ENCODE measurements at places on chromosomes 2 and 18.

DNA sequence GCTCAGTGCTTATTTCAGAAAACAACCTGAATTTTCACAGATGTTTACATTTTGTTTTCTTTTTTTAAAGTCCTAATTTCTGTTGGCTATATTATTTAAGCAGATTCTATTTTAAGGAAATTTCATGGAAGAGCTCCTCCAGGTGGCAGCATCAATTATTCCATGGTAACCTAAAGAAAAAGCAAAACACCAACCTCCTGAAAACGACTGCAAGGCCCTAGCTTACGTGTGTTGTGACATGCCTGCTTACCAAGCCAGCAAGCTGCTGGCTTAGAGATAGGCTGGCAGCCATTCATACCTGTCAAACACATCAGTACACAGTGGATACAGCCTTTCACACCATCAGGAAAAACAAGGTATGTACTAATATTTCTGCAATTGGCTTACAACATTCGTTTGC lies 64.9 kb downstream of the LPIN2 start:
- DNase-seq = peak; percentile 20

DNA sequence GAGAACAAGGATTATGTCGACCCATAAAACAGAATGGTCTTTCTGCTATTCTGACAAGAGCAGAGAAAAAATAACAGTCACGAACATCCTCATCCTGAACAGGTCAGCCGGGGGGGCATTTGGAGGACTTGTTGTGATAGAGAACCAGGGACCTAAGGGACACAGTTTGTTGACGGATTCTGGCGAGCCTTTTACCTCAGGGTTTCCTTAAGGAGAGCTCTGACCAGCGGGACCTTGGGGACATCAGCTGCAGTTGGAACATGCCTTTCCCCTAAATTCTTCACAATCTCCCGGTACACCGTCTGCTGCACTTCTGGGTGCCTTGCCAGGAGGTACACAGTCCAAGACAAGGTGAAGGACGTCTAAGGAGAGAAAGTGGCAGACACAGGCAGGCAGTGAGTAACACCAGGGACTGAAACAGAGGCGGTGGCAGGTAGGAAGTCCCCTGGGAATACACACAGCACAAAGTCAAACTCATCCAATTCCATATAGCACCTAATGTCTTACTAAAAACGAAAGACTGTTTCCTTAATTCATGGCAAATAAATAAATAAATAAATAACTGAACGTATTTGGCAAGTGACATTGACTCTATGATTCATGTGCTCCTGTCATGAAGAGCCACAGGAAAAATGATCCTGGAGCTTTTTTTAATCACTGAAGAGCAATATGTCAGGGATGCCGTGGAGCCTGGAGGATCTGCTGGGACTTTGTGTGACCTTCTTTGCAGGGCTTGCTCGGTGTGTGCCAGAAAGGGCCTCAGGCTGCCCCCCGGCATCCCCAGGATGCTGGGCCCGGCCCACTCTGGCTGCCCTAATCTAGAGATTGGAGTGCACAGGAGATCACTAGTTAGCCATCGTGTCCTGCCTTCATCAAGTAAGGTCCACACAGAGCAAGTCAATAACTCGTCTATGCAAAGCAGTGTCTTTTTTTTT lies 24.7 kb downstream of the CYP27C1 start:
- DNase-seq = no peak

DNA sequence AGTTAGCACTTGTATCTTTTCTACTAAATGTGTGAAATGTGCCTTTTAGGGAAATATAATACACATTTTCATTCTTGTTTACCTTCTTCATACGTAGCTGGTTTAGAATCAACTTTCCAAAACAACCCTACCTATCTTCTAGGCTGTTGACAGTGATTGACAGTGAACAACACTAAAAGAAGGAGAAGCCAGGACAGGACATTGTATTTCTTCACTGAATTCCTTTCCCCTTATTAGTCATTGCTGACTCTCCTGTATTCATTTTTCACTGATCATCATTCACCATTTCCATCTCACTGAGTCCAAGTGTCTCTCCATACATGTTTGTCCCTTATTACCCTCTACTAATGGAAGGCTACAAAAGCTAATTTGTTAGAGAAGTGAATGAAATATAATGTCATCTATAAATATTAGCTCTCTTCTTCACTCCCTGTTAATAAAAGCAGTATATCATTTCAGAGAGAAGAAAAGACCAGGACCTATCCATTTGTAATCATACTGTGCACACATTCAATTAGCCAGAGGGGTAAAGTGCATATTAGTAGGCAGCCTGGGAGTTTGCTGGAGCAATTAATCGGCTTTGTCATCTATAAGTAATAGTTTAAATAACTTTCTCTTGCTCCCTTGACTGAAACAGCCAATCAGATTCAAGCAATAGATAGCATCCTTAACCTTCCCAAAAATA lies 192.5 kb upstream of the FOSL2 start:
- peak; percentile 91 for DNase-seq

DNA sequence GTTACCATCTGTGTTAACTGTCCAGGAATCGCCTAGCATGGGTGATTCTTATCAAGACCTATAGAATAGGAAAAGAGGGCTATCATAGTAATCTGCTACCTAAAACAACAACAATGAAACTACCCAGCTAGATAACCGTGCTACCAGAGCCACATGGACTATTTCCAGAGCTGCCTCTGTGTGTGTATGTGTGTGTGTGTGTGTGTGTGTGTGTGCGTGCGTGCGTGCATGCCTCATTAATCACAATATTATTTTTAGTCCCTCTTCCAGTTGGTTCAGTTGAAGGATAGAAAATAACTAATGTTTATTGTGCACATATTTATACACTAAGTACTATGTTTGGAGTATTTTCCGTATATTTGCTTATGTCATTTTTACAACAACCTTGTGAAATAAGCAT lies 201.1 kb downstream of the SP3 start:
- DNase-seq = no peak

DNA sequence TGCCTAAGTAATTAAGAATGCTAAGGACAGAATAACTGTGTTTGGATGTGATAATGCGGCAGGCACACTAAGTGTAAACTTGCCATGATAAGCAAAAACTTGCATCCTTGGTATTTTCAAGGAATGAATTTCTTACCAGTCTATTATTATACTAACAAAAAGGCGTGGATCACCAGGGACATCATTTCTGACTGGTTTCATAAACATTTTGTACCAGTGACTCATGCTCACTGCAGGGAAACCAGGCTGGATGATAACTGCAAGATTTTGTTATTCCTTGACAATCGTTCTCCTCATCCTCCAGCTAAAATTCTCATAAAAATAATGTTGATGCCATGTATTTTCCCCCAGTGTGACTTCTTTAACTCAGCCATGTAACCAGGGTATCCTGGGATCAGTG lies 289.5 kb downstream of the CDCA7 start:
- no peak for DNase-seq
